Epithelial cell of alveolus of lung (primary cell): ENCODE measurements at places on chromosomes 5 and 9. TPM values are rescaled to one million over a fixed set of nuclear protein-coding genes. Genes with fewer than 3 reads are reported as not detected.

CER1 gene
- total RNA-seq, result not detected in 2 replicates

SLC1A3 gene
- total RNA-seq, result 4.0 and 12.4 TPM in 2 replicates

NAA35 gene
- total RNA-seq, result 11.2 and 13.3 TPM in 2 replicates

BTNL8 gene
- not detected in 2 replicates for total RNA-seq

KLHL3 gene
- 0.65 and 2.2 TPM in 2 replicates for total RNA-seq

PRKAA1 gene
- total RNA-seq, result 49.9 and 65.3 TPM in 2 replicates

MAML1 gene
- 11.6 and 38.7 TPM in 2 replicates for total RNA-seq

DDX46 gene
- total RNA-seq, result 18.1 and 40.8 TPM in 2 replicates

TLX3 gene
- not detected in 2 replicates for total RNA-seq

NMUR2 gene
- total RNA-seq, result 0.24 TPM in 1 of 2 replicates, not detected in the other

NR5A1 gene
- total RNA-seq, result not detected in 2 replicates

RASGRF2 gene
- total RNA-seq, result 7.5 and 14.2 TPM in 2 replicates

CCDC192 gene
- total RNA-seq, result not detected in 2 replicates

NIM1K gene
- 0.78 and 0.96 TPM in 2 replicates for total RNA-seq

AK6 gene
- total RNA-seq, result 19.1 and 23.8 TPM in 2 replicates

SLCO4C1 gene
- 0.16 and 0.52 TPM in 2 replicates for total RNA-seq

SLC34A1 gene
- total RNA-seq, result not detected in 2 replicates

PCDHGC4 gene
- total RNA-seq, result 0.13 and 3.1 TPM in 2 replicates

EGR1 gene
- total RNA-seq, result 48.0 and 66.9 TPM in 2 replicates

PRRC2B gene
- 65.2 and 76.7 TPM in 2 replicates for total RNA-seq

NDUFA8 gene
- total RNA-seq, result 52.3 and 53.9 TPM in 2 replicates

ABO gene
- total RNA-seq, result not detected in 2 replicates

PTPA gene
- total RNA-seq, result 135 and 153 TPM in 2 replicates

LECT2 gene
- not detected in 2 replicates for total RNA-seq

TRPM6 gene
- under 0.01 TPM in 1 of 2 replicates, not detected in the other for total RNA-seq

SPATA31A3 gene
- total RNA-seq, result not detected in 2 replicates

EGFLAM gene
- 0.56 and 3.4 TPM in 2 replicates for total RNA-seq

GALT gene
- 18.5 and 34.5 TPM in 2 replicates for total RNA-seq

C8G gene
- not detected in 2 replicates for total RNA-seq

ESM1 gene
- 0.16 and 42.9 TPM in 2 replicates for total RNA-seq

ADGRV1 gene
- 0.13 and 0.32 TPM in 2 replicates for total RNA-seq

KCNN2 gene
- total RNA-seq, result 0.26 and 0.96 TPM in 2 replicates

CYLC2 gene
- total RNA-seq, result not detected in 2 replicates

ELOVL7 gene
- 0.39 TPM in 1 of 2 replicates, not detected in the other for total RNA-seq

PCDHA1 gene
- not detected in 2 replicates for total RNA-seq

CNTNAP3 gene
- 1.6 and 4.4 TPM in 2 replicates for total RNA-seq

CA9 gene
- total RNA-seq, result 6.7 and 52.0 TPM in 2 replicates
